ENCODE measurements at places on chromosomes 12 and 14. TPM values are rescaled to one million over a fixed set of nuclear protein-coding genes. Genes with fewer than 3 reads are reported as not detected.

The EFS gene
- 12.2 TPM for total RNA-seq

The HPD gene
- 0.26 TPM for total RNA-seq

The HOTAIR gene
- total RNA-seq, result not detected

- H3K27ac ChIP-seq, result no peak overlapping the region
- H3K4me3 ChIP-seq, result no peak overlapping the region
- DNase-seq, result no peak
- no peaks in the 10 kb centered on the region for H3K27me3 ChIP-seq
- H3K4me1 ChIP-seq, result no peaks in the 10 kb centered on the region
Measured at GRCh38 chr12:49377386-49377785, 10.1 kb downstream of the SPATS2 start.

GRCh38 chr14:51576879-51577278 lies 74.8 kb upstream of the FRMD6 start:
- no peaks in the 10 kb centered on the region for H3K36me3 ChIP-seq
- peak; percentile 47 for DNase-seq
- no peaks in the 10 kb centered on the region for H3K4me1 ChIP-seq
- no peaks in the 10 kb centered on the region for H3K27me3 ChIP-seq
- H3K27ac ChIP-seq, result no peak overlapping the region

GRCh38 chr14:50964683-50965390 lies 20.6 kb upstream of the PYGL start:
- peak; percentile 100 for DNase-seq
- no peak overlapping the region for H3K27ac ChIP-seq
- peaks cover 12% of the 10 kb centered on the region for H3K4me1 ChIP-seq
- no peak overlapping the region for H3K4me3 ChIP-seq
- no peaks in the 10 kb centered on the region for H3K36me3 ChIP-seq

- H3K36me3 ChIP-seq, result no peaks in the 10 kb centered on the region
- DNase-seq, result no peak
- no peak overlapping the region for H3K4me3 ChIP-seq
- H3K27ac ChIP-seq, result no peak overlapping the region
Measured at GRCh38 chr12:72241552-72241951, 30.6 kb upstream of the TRHDE start.

DNA sequence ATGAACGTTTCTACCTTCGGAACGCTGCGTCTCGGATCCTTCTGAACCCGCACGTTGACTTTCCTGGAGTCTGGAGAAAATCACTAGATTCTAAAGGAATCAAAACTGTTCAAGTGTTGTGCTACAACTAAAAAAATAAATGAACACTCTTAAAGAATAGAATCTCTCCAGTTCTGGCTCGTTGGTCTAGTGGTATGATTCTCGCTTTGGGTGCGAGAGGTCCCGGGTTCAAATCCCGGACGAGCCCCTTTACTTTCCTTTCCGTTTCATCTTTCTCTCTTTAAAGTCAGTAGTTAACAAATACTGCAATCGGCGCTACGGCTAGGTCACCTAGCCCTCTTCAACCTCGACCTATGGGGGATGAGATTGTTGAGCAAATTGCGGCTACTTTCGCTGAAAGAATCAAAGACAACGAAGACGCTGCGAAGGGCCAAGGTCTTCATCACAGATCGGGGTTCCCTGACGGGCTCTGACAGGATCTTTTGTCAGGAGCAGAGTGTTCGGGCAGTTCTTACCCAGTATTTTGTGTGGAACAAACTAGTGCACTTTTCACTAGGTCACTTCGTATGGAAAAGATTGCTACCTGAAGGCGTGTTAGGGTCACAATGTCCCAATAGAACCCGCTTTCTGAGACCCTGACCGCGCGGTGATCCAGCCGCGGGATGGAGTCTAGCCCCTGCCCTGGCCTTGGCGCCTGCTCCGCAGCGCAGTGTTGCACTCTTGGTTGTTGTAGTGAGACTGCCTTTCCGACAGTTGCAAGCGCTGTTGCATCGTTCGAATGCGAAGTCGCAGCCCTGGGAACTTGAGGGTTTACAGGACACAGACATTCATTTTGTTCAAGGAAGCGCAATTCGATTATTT lies 8.4 kb downstream of the OR6S1 start:
- H3K27me3 ChIP-seq, result peaks cover 5% of the 10 kb centered on the region
- peaks cover 2% of the 10 kb centered on the region for H3K4me1 ChIP-seq
- DNase-seq, result peak; percentile 65
- H3K36me3 ChIP-seq, result no peaks in the 10 kb centered on the region
- no peak overlapping the region for H3K27ac ChIP-seq

DNA sequence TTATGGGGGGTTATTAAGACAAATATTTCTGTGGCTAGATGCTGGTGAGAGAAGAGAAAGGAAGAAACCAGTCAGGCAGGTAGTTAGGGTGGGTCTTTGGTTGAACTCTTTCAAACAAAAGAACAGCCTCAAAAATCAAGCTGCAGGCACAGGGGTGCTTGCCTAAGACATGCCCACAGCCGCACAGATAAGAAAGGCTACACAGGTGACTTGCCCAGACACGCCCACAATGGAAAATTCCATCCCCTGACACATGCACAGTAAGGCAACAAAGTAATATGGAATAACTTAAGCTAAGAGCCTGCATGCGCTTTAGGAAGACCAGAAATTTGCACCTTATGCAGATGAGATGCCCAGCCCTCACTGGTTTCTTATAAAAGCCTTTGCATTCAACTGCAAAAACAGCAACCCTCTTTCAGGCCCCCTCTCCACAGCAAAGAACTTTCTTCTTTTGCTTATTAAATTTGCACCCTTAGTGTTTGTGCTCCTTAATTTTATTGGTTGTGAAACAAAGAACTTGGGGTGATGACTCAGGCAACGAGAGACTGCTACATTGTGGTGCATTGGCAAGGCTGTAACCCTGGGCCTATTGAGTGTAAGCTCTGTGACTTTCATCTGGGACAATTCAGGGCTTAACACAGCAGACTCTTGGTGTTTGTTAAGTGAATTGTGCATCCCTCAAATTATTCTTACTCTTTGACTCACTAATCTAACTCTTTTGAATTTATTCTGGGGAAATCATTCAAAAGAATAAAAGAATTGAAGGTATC lies 149.4 kb downstream of the RPAP3 start:
- no peak overlapping the region for H3K4me3 ChIP-seq
- no peaks in the 10 kb centered on the region for H3K27me3 ChIP-seq
- no peaks in the 10 kb centered on the region for H3K4me1 ChIP-seq
- no peak overlapping the region for H3K27ac ChIP-seq
- H3K36me3 ChIP-seq, result no peaks in the 10 kb centered on the region

GRCh38 chr12:75870878-75871277 lies 160.7 kb downstream of the PHLDA1 start:
- no peaks in the 10 kb centered on the region for H3K36me3 ChIP-seq
- peak; percentile 46 for DNase-seq
- H3K27me3 ChIP-seq, result no peaks in the 10 kb centered on the region
- no peak overlapping the region for H3K4me3 ChIP-seq
- H3K4me1 ChIP-seq, result no peaks in the 10 kb centered on the region

All from fibroblast of lung (primary cell).